Left renal pelvis (tissue), 4 donors: ENCODE measurements at places on chromosomes 7 and 10. TPM values are rescaled to one million over a fixed set of nuclear protein-coding genes. Genes with fewer than 3 reads are reported as not detected.

The HYAL4 gene
- polyA plus RNA-seq: 0.08 TPM

DNA sequence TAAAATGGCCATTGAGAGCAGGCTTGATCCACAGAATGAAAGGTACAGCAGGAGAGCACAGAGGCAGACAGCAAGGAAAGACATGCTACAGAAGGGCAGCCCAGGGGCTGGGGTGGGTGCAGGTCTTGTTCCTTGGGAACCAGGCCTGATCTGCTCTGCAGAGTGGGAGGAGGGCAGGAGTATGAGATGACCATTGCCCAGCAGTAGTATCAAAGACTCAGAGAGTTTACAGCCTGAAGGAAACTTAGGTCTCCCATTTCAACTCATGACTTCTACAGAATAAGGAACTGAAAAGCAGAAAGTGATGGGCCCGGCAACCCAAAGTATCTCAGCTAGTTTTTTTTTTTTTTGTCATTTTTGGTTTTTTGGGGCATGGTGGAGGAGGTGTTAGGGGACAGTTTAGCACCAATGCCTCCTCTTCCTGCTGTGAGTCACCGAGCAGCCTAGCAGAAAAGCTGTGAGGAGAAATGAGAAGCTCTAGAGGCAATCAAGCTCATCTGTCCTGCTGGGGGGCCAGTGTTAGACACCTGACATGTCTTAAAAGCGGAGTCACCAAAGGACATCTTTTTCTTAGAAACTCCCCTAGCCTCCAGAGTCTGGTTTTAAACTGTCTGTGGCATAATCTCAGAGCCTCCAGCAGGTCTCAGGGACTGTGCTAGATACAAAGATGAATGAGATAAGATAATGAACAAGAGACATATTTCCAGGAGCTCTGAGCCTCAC lies 34.3 kb upstream of the HERPUD2 start:
- DNase-seq: no peak

- no peak for DNase-seq
These were observed 9.3 kb upstream of the AKR1D1 start for GRCh38 chr7:138066954-138067394.

The AKR1C4 gene
- polyA plus RNA-seq: not detected

DNA sequence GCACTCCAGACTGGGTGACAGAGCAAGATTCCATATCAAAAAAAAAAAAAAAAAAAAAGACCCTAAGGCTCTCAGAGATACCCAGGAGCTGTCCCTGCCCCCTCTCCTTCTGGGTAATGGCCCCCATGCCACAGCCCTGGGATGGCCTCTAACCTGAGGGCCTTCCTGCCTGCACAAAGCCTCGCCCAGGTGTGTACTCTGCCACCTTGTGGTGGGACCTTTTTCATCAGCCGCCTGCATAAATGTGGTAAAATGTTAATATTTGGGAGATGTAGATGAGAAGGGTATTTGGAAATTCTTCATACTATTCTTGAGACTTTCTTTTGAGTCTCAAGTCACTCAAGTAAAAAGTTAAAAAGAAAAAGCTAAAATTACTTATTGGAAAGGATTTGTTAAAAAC lies 46.3 kb upstream of the RNF216 start:
- no peak for DNase-seq

DNA sequence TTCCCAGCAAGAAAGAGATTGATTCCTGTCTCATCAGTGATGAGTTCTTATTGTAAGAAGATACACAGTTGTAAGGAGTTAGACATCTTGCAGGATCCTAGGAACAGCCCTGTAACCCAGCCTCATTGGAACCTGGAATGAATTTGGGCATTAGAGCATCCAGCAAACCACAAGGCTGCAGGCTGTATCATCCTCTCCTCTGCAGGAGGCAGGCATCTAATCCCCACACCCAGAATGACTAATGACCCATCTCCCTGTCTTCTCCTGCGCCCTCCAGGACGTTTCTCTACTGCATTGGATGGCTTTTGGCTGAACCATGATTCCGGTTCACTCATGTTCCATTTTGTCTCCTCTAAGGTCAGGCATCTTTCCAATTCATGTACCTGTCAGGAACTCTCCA lies 233.9 kb downstream of the POU6F2 start:
- no peak for DNase-seq

The MOGAT3 gene
- polyA plus RNA-seq: 1.4 TPM

- peak; percentile 12 for DNase-seq
These were observed 270.5 kb upstream of the MKLN1 start for GRCh38 chr7:131057015-131057793.

DNA sequence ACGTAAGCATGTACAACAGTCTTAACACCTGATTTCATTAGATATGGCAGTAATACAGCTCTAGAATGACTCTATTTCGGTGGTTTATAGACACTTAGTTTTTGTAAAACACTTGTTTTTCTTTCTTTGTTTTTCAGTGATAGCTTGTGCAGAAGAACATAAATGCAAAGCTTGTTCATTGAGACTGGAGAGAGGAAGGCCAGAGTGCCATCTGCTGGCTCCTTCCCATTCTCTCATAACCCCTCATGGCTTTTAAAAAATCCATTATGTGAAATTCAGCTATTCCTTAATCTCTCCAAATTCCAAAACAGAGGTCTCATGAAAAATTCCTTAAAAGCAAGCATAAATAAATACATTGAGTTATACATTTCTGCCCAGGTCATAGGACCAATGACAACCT lies 76.3 kb downstream of the CACNB2 start:
- DNase-seq: no peak

The TRIM50 gene
- 0.31 TPM for polyA plus RNA-seq

The ADAMTS14 gene
- polyA plus RNA-seq: 2.0 TPM

DNA sequence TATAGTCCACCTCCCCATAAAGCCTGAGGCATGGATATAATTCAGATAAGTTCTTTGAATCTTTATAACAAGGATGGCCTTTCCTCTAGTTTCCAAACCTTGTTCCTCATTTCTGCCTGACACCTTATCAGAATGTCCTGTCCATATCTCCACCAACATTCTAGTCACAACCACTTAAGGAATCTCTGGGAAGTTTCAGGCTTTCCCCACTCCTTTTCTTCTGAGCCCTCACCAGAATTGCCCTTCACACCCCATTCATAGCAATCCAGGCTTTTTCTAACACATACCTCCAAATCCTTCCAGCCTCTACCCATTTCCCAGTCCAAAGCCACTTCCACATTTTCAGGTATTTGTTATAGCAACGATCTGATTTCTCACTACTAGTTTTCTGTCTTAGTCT lies 18.0 kb upstream of the DIP2C start:
- no peak for DNase-seq

GRCh38 chr7:2006921-2007381 lies 225.8 kb downstream of the MAD1L1 start:
- DNase-seq: no peak

- DNase-seq: no peak
These were observed 7.7 kb upstream of the MSMB start for GRCh38 chr10:46053534-46054434.

The MRLN gene
- 0.26 TPM for polyA plus RNA-seq

GRCh38 chr10:44760513-44760912 lies 150.6 kb upstream of the TMEM72 start:
- no peak for DNase-seq

DNA sequence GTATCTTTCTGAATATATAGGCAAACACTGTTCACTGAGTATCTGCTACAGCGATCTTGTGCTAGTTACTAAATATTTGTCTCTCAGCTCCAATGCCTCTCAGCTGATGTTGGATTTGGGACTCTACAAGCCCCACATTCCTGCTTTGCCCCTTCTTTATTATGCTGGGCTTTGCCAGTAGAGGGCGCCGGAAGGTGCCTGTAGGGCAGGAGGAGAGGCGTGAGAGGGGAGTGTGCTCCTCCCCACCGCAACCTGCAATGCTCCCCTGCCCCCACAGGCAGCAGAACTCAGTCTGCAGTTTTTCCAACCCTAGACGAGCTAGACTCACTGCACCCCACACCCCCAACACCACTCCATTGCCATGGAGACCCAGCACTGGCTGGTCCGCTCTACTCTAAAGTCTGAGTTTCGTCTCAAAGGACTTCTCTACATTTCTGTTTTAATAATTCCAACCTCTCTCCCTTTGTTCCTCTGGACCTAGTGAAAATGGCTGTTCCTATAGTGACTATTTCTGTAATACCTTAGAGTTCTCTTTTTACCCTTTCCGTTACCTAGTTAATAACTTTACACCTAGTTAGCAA lies 337.6 kb downstream of the CCSER2 start:
- DNase-seq: no peak

The TPST1 gene
- polyA plus RNA-seq: 51.4 TPM

- no peak for DNase-seq
These were observed 199.7 kb upstream of the PITRM1 start for GRCh38 chr10:3372281-3372680.

The ZCWPW1 gene
- 5.2 TPM for polyA plus RNA-seq

The MAP3K8 gene
- polyA plus RNA-seq: 9.5 TPM

- DNase-seq: no peak
These were observed 37.1 kb downstream of the CPXM2 start for GRCh38 chr10:123854498-123854897.

DNA sequence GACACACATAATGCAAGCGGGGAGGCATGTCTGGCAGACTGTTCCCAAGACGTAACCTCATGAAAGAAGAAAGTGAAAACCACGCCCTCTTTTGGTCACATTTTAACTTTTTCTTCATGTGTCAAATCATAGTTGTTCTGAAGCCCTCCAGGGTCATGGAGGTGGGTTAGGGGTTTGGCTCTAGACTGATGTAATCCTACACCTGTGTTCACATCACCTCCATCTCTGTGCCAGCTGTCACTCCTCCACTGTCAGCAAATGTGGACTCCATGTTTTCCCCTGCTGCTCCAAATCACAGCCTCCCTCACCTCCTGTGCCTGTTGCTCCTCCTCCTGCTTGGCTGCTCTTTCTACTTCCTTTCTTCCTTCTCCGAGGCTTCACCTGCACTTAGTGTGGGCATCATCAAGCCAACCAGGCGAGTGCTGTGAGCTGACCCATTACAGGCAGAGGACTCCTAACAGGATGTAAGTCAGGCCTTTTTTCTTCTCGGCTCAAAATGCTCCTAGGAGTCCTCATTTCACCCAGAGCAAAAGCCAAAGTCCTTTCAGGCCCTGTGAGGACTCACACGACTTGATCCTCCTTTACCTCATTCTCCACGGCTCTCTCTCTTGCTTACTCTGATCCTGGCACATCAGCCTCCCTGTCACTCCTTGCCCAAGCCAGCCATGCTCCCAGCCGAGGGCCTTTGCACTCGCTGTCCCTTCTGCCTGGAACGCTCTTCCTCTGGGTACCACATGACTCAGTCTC lies 66.4 kb upstream of the IFRD1 start:
- DNase-seq: no peak

- DNase-seq: no peak
These were observed 1.8 kb downstream of the HMX2 start for GRCh38 chr10:123149568-123150270.

- DNase-seq: no peak
These were observed 64.6 kb upstream of the MGMT start for GRCh38 chr10:129402459-129402858.

The EXOSC1 gene
- polyA plus RNA-seq: 41.0 TPM

The CALHM3 gene
- not detected for polyA plus RNA-seq

The SLC26A3 gene
- not detected for polyA plus RNA-seq

The NPTX2 gene
- polyA plus RNA-seq: 5.9 TPM
